ENCODE measurements at places on chromosomes 2 and 18.

DNA sequence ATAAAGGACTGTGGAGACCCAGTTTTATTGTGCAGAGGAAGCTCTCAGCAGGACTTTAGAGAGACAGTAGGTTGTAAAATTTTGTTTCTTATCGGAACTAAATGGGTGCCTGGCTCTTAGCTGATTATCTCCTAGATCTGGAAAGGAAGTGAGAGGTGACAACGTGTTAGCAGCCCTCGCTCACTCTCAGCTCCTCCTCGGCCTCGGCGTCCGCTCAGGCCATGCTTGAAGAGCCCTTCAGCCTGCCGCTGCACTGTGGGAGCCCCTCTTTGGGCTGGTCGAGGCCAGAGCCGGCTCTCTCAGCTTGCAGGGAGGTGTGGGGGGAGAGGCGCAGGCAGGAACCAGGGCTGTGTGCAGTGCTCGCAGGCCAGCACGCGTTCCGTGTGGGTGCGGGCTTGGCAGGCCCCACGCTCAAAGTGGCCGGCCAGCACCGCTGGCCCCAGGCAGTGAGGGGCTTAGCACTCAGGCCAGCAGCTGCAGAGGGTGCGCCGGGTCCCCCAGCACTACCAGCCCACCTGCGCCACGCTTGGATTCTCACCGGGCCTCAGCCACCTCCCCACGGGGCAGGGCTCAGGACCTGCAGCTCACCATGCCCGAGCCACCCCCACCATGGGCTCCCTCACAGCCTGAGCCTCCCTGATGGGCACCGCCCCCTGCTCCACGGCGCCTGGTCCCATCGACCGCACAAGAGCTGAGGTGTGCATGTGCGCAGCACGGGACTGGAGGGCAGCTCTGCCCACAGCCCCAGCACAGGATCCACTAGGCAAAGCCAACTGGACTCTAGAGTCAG is 4.6 kb upstream of the MFF start:
- no peak for DNase-seq

GRCh38 chr18:47594621-47595086 is 335.8 kb downstream of the SMAD2 start:
- DNase-seq, result no peak

- DNase-seq, result no peak
Measured at GRCh38 chr2:37599688-37600525, 71.5 kb downstream of the CDC42EP3 start.

GRCh38 chr2:113966832-113967231 is 76.9 kb downstream of the ACTR3 start:
- no peak for DNase-seq

DNA sequence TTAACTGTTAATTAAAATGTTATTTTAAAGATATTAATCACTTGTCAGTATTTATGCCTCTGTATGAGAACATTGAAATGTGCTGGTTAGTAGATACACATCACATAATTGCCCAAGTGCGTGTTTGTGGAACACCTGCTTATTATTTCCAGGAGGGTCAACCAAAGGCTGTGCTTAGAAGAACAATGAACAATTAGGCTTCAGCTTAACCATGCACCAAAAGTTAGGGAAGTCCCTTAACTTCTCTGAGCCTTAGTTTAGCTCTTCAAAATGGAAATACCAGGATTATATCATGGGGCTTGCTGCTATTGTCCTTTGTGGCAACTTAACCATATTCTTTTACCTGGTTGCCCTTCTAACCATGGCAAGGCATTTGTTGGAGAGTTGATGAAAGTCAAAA is 43.0 kb upstream of the PLA2R1 start:
- DNase-seq, result no peak

DNA sequence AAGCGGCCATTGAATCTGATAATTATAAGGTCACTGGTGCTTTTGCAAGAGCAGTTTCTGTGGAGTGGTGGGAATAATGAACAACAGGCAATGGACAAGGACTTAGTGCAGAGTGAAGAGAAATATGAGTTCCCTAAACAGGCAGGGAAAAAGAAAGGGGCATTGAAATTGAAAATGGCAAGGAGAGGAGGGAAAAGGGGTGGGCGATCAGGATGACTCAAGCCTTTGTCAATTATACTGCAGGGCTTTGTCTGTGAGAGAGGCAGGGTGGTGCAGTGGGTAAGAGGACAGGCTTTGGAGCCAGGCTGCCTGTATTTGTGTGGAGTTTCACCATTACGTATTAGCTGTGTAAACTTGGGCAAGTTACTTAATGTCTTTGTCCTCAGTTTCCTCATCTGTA is 29.5 kb upstream of the PAIP2B start:
- DNase-seq, result no peak

GRCh38 chr2:176508984-176509740 is 239.9 kb downstream of the MTX2 start:
- no peak for DNase-seq

GRCh38 chr2:190887089-190887488 is 6.5 kb downstream of the GLS start:
- DNase-seq, result no peak

GRCh38 chr2:39232141-39232540 is 11.6 kb downstream of the CDKL4 start:
- DNase-seq, result no peak

DNA sequence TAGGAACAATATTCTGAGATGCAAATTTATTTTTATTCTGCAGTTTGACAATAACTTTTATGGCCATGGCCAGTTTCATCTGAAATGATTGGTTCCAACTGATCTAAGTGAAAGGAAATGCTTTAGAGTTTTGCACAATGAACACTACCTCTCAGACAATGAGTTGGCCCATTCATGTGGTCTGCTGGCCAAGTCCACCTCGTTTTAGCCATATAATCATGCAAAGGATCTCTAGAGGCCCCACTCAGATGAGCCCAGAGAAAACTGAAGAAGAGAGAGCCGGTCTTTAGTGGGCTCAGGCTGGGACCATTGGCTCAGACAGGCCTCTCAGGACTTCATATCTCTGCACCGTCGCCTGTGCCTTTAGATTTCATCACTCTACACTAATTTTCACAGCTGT is 254.7 kb downstream of the MREG start:
- DNase-seq, result no peak

DNA sequence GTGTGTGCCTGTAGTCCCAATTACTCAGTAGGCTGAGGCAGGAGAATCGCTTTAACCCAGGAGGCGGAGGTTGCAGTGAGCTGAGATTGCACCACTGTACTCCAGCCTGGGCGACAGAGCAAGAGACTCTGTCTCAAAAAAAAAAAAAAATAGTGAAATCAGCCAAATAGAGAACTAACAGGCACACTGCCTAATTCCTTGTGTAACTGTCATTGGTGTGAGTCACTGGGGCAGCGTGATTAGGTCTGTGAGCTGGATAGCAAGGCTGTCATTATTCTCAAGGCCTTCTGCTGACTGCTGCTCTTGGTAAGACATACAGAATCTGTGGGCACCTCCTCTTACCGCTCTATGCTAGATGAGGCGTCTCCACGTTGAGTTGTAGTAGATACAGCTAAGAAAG is 270.3 kb downstream of the NEDD4L start:
- DNase-seq, result no peak

GRCh38 chr2:235765181-235765820 is 271.5 kb downstream of the AGAP1 start:
- DNase-seq, result no peak

GRCh38 chr2:151095463-151095862 is 166.2 kb downstream of the RBM43 start:
- no peak for DNase-seq

DNA sequence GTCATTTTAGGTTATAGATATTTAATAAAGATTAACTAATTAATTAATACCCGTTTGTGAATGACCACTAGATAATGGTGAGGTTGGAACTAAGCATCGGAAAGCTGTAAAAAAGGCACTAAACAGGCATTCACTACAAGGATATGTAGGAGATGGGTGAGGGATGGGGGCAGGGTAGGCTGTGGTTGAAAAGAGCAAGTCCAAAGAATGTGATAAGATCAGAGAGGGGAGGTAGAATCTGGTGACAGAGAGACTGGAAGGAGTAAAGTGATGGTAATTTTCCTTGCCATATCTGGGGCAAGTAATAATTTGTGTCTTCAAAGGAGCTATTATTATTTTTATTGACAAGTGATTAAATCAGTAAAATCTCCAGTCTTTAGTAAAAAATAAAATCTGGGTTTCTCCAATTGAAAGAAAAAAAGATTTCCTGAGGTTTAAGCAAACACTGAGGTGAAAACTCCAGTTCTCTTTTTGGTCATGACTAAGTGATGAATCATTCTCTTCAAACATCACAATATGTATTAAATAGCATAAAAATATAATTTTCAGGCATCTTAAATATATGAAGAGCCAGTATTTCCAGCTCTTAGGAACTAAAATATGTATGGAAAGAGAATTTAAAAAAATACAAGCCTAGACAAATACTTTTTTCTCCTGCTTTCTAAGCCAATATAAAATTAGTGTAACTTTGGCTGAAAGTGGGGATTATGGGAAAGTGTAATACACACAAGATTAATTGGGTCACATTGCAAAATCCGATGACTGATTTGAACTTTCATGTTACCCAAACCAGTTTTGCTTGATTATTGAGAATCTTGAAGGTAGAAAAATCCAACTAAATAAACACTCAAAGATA is 259.1 kb upstream of the RBMS1 start:
- no peak for DNase-seq

GRCh38 chr18:79964330-79965118 is at the start of gene HSBP1L1:
Gene HSBP1L1, plus strand, starts transcription at chr18:79964643. Its CDS starts 93 bp downstream, at chr18:79964736.
- DNase-seq, result no peak

DNA sequence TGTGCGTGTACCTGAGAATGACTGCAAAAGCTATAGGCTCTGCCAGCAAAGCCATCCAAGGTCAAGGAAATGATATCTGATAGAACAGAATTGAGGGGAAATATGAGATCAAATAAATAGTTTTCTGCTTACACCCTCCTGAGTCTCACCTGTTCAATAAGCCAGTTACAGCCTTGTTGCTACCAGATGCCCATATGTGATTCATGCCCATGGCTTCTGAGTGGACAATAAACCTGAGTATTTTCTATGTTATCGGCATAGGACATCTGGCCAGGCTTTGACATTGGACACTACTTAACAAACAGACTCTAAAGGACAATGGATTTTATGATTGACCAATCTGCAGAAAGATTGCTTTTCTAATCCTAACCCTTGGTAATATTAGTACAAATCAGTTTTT is 297.9 kb downstream of the LRATD1 start:
- no peak for DNase-seq

- no peak for DNase-seq
Measured at GRCh38 chr2:16312771-16313170, 352.9 kb downstream of the CYRIA start.

DNA sequence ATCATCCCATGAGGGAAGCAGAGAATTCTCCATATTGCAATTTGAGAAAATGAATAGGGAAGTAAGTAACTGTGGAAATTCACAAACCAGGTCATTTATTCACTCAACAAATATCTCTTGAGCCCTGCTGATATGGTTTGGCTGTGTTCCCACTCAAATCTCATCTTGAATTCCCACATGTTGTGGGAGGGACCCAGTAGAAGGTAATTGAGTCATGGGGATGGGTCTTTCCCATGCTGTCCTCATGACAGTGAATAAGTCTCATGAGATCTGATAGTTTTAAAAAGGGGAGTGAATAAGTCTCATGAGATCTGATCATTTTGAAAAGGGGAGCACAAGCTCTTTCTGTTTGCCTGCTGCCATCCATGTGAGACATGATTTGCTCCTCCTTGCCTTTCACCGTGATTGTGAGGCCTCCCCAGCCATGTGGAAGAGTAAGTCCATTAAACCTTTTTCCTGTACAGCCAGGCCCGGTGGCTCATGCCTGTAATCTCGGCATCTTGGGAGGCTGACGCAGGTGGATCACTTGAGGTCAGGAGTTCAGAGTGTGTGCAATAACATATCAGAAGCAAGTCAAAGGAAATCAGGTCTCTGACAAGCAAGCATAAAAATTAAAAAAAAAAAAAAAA is 193.2 kb downstream of the NDUFA10 start:
- no peak for DNase-seq

- DNase-seq, result no peak
Measured at GRCh38 chr18:57727952-57728807, 74.9 kb downstream of the ATP8B1 start.

DNA sequence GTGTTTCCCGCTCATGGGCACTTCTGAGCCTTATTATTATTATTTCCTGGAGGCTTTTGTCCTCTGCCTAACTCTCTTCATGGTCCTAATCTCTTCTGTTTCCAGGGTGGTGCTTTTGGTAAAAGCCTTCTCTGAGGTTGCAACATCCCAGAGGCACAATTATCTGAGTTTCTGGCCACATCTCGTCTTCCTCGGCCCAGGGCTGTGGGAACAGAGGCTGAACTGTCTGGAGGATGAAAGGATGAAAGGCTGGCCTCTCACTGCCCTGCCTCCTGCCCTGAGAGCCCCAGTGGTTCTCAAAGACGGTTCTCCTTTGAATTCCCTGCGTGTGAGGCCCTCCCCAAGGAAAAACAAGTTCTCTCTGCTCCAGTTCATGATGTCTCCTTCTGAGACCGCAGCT is 13.8 kb downstream of the GYPC start:
- no peak for DNase-seq

GRCh38 chr2:75557474-75558133 is 3.1 kb downstream of the EVA1A start:
- no peak for DNase-seq

GRCh38 chr2:28411166-28411755 is 18.6 kb downstream of the FOSL2 start:
- no peak for DNase-seq

GRCh38 chr18:45068400-45069094 is 387.9 kb downstream of the SETBP1 start:
- no peak for DNase-seq

- no peak for DNase-seq
Measured at GRCh38 chr18:55552526-55553189, 35.3 kb downstream of the TCF4 start.

GRCh38 chr2:62036761-62037250 is 131.3 kb downstream of the COMMD1 start:
- DNase-seq, result no peak

- DNase-seq, result no peak
Measured at GRCh38 chr2:124296470-124296869, 271.4 kb downstream of the CNTNAP5 start.

DNA sequence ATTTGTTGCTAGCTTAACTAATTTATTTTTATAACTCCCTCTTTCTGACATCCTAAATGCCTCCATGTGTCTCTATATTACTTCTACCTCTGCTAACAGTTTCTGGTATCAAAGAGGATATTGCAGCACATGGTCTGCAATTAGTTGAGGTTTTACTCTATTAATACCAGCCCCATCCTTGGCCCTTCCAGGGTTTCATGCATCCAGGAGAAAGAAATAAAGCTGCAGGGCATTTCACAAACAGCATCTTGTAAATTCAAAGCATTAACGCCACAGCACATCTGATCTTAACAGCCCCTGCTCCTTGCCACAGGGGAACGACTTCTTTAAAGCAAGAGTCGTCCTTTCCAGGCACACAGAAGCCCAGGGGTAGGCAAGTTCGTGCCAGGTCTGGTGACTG is 258.9 kb downstream of the ICOS start:
- DNase-seq, result no peak

DNA sequence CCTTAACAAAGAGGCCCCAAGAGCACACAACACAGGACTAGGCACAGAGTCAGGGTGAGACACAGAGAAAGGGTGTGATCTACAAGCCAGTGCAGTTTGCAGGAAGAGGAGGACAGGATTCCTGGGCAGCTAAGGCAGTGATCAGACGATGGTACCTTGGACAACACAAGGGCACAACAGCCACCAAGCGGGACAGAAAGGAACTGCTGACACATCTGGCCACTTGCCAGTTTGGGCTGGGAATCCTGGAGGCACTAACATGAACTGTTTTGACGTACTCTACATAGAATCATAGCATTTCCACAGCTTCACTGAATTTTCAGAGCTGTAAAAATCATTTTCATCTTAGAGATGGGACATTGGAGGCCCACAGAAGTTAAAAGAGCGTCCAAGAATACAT is 221.5 kb upstream of the SLC35G4 start:
- DNase-seq, result no peak

Measured in stimulated activated CD4-positive, alpha-beta T cell treated with anti-CD3 and anti-CD28 coated beads, Interleukin-12 subunit alpha, Interleukin-12 subunit beta, amount 100 ng/mL, for 24 hours (primary cell).